ENCODE measurements at places on chromosomes 7 and 10.

- no peak for DNase-seq
These were observed 16.0 kb upstream of the SLC29A3 start for GRCh38 chr10:71302874-71303568.

- no peak for DNase-seq
These were observed 743 bp downstream of the MKI67 start for GRCh38 chr10:128125416-128125943.

DNA sequence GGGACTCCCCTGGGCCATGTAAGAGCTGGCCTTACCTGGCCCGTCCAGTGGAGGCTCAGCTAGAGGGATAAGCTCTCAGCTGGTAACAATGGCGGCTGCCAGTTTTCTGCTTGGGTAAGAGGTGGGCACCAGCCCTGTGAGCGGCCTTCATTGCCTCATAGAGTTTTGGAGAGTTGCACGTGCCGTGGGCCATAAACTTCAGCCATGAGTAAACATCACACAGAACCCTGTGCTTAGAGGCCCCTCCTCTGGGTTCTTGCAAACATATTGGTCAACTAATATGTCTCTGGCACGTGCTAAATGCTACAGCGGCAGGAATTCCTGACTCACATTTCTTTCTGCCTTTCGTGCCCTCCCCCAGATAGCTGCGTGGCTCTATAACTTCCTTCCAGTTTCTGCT, 103.9 kb upstream of the LEP start:
- no peak for DNase-seq

- DNase-seq, result no peak
These were observed 1.6 kb downstream of the BAMBI start for GRCh38 chr10:28678687-28679457.

GRCh38 chr10:14727924-14728323, 46.8 kb downstream of the FAM107B start:
- DNase-seq, result no peak

DNA sequence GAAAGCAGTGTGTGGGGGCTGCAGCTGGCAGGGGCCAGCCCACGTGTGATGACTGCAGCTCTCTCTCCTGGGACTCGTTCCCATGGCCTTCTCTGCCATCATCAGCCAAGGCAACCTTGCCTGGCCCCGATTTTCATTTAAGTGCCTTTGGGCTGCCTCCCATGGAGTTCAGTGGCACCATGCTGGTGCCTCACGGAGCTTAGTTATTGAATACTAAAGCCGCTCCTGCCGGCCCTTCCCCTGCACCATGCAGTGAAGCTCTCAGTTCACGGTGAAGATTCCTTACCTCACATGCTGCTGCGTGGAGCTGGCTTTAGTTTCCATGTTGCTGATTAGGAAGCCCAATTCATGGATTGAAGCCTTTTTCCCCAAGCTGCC, 141.5 kb upstream of the EEPD1 start:
- DNase-seq, result no peak

Data from stimulated activated CD8-positive, alpha-beta memory T cell treated with anti-CD3 and anti-CD28 coated beads, Interleukin-7, amount 100 ng/mL, for 1 hour (primary cell).